ENCODE measurements at places on chromosomes 6 and 20.
A peak's percentile ranks its signal among the peaks of the same experiment; 100 is the strongest.

DNA sequence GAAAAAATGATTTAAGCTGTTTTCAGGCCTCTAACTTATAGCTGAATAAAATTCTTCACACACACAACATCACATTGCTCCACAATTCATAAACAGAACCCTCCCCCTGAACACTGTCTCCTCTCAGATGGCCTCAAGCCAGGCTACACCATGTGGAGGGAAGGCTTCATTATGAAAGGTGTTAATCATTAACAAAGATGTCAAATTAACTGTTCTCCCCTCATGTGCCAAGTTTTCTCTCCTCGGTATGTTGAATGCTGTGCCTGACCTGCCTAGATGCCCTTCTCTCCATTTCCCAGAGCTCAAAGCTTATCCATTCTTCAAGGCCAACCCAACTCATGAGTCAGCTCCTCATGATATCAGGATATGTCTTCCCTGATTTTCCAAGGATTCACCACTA, 210.4 kb downstream of the GMDS start:
- DNase-seq = no peak

GRCh38 chr20:13307562-13308163, 86.6 kb downstream of the ISM1 start:
- DNase-seq = no peak

DNA sequence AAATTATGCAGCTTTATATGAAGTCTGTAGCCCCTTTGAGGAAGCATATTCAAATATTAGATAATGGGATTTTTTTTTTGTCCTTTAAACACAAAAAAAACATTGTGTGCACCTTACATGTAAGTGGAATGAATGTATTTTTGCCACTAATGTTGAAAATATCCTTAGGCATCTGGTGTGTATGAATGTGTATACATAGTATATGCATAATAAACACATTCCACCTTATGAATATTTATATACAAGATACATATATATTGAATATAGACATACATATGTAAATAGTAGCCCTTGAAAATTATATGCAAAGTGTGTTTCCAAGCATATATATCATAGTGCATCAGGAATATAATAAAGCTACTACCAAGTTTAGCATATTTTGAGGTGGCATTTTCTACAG, 94.8 kb downstream of the SOBP start:
- DNase-seq = no peak

GRCh38 chr6:107813555-107814194, 10.4 kb downstream of the SCML4 start:
- no peak for DNase-seq

DNA sequence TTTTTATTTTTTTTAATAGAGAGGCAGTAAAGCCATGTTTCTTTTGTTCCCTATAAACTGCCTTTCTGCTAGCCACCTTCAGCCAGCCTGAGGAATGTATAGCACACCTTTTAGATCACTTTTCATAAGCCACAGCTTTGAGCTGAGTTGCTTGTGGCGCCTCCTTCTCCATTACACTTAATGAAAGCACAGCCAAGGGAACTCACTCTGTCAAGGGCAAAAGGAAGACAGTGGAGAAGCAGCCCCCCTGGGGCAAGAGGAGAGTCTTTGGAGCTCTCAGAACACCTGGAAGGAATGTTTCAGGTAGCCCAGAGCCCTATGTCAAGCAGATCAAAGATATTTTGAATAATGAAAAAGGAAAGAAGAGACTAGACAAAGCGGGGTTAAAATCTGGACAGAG, 235.1 kb downstream of the CLIC5 start:
- DNase-seq = no peak

GRCh38 chr6:168495133-168495532, 54.1 kb downstream of the SMOC2 start:
- no peak for DNase-seq

DNA sequence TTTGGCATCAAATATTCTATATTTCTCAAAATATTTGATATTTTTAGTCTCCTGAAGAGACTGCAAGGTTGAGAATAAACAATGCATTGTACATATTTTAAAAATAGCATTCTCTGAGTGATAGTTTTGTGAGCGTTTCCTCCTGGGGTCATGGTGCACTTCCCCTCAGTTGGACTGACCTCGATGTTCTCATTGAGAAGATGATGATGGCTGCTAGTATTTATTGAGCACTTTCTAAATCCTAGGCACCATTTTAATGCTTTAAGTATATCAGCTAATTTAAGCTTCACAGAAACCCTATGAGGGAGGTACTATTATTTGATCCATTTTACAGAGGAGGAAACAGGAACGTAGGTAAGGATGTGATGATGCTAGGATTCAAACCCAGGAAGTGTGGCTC, 18.2 kb downstream of the DSE start:
- no peak for DNase-seq

DNA sequence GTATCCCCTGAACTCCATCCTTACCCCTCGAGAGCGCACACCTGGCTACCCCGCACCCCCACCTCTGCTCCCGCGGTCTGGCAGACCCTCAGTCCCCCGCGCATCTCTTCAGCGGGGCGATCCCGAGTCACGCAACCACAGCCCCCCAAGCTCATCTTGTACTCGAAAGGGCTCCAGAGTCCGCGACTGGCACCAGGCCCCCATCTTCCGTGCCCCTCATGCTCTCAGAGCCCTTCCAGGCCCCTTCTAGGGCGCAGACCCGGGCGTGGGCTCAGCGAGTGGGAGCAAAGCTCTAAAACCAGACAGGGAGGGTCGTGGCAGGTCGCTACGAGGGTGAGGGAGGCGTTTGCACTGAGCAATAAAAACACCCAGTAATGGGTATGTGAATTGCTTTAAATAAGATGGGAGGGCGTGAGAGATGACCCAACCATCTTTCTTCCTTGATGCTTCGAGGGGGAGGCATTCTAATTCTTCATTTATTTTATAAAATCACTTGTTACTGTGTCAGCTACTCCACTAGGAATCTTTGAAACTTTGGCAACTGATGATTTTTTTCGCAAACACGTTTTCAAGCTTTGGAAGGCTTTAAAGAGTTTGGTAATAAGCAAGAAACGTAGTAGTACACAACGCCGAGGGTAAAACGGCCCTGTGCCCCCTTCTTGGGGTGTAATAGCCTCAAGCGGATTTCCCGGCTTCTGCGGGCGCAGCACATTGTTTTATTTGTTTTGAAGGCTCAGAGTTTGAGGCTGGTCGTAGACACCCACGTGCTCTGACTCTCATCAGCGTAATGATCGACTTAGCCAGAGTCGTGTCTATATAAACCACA, 42.6 kb upstream of the SUPT3H start:
- peak; percentile 60 for DNase-seq

DNA sequence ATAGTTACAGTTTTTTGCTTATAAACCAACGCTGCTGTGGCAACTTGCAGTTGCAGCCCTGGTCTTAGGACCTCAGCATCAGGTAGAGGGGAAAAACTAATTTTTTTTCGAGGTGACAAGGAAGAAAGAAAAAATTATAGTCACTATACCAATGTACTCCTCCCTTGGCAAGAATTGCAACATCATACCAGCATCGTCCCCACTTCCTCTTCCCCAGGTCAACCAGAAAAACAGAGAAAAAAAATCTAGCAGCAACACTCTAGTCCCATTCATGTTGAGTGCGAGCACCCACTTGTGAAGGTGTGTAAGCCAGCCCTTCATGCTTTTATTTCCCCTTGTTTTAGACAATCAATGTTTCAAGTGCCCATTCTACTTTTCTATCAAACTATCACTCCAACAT, 13.1 kb upstream of the DCBLD1 start:
- no peak for DNase-seq

- DNase-seq = no peak
Observed at GRCh38 chr6:12071064-12071615, 59.0 kb downstream of the HIVEP1 start.

GRCh38 chr20:37376324-37376723, 30.4 kb downstream of the SRC start:
- no peak for DNase-seq

- no peak for DNase-seq
Observed at GRCh38 chr6:167571550-167571949, 246.7 kb downstream of the TTLL2 start.

GRCh38 chr6:71029555-71029954, 72.7 kb upstream of the B3GAT2 start:
- DNase-seq = no peak

GRCh38 chr6:33724102-33725023, 12.9 kb upstream of the UQCC2 start:
- DNase-seq = no peak

GRCh38 chr6:72286911-72287311, 335.0 kb upstream of the KCNQ5 start:
- DNase-seq = no peak

- DNase-seq = no peak
Observed at GRCh38 chr20:49445176-49445575, 37.3 kb downstream of the KCNB1 start.

DNA sequence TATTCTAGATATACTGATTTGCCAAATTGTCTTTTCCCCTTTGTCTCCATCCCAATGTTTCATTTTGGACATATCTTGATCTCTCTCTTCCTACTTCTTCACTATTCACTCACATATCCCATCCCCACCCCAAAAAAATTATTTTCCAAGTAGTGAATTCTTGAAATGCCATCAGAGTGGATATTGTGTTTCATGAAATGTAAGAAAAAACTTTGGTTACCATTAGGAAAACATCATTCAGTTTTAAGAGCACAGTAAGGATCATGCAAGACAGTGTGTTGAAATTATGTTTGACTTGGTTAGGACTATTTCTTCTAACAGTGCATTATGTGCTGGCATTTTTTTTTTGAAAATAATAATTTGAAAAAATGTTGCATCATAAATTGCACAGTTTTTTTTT, 5.7 kb downstream of the RSPO3 start:
- DNase-seq = no peak

DNA sequence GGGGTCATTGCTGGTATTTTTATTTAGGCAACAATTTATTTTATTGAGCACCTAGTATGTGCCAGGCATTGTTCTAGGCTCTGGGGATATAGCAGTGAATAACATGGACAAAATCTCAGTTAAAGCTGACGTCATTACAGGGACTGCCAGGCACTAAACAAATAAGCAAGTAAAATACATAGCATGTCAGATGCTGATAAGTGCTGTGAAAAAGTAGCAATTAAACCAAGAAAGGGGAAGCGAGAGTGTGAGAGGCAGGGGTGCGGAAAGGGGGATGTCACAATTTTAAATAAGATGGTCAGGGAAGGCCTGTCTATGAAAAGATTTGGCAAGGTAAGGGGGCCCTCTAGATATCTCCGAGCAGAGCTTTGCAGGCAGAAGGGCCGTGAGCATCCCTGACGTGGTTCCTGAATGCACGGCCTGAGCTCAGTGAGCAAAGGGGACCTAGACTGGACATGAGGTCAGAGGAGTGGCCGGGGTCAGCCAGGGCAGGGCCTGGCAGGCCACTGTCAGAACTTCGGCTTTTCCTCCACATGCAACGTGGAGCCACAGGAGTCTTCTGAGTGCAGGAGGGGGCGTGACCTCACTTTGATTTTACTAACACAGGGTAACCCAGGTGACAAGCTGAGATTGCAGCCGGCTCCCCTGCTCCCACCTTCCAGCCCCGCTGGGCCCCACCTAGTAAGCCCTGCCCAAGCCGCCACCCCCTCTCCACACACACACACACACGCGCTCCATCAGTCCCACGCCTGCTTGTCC, 24.2 kb upstream of the SIRPA start:
- DNase-seq = no peak

- DNase-seq = no peak
Observed at GRCh38 chr6:21538186-21538798, 55.3 kb upstream of the SOX4 start.

GRCh38 chr6:18997375-18997826, 610.3 kb downstream of the RNF144B start:
- DNase-seq = no peak

Measured in T-cell (primary cell).